Right ventricle myocardium inferior (tissue), 1 donor: ENCODE measurements at places on chromosomes 6 and 20. TPM values are rescaled to one million over a fixed set of nuclear protein-coding genes. Genes with fewer than 3 reads are reported as not detected.

The OR12D3 gene
- not detected for total RNA-seq

DNA sequence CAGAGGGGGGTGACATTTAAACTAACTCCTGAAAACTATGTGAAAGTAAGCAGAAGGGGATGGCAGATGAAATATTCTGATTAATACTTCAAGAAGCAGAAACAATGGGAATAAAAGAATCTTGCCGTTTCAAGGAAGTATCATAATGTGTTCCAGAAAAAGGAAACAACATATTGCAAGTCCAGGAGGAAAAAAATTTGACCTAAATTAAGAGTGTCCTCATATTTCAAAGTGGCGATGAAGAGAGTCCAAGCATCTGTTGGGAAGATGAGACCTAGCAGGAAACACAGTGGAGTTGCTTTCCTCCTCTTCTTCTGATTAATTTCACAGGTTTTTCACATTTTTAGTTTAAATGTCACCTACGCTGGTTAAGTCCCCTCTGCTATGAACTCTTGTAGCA lies 45.6 kb upstream of the TNFAIP3 start:
- no peak for DNase-seq

The FAM209B gene
- not detected for total RNA-seq

GRCh38 chr6:21666201-21666691 lies 72.7 kb downstream of the SOX4 start:
- no peak for DNase-seq

GRCh38 chr6:34810017-34810882 lies 18.4 kb downstream of the BLTP3A start:
- DNase-seq, result no peak

- DNase-seq, result no peak
Observed at GRCh38 chr6:4264081-4264480, 128.7 kb upstream of the ECI2 start.

The HLA-DPB1 gene
- 38.4 TPM for total RNA-seq

GRCh38 chr20:48128436-48128835 lies 343.2 kb upstream of the SULF2 start:
- no peak for DNase-seq

The CEP162 gene
- total RNA-seq, result 3.9 TPM

DNA sequence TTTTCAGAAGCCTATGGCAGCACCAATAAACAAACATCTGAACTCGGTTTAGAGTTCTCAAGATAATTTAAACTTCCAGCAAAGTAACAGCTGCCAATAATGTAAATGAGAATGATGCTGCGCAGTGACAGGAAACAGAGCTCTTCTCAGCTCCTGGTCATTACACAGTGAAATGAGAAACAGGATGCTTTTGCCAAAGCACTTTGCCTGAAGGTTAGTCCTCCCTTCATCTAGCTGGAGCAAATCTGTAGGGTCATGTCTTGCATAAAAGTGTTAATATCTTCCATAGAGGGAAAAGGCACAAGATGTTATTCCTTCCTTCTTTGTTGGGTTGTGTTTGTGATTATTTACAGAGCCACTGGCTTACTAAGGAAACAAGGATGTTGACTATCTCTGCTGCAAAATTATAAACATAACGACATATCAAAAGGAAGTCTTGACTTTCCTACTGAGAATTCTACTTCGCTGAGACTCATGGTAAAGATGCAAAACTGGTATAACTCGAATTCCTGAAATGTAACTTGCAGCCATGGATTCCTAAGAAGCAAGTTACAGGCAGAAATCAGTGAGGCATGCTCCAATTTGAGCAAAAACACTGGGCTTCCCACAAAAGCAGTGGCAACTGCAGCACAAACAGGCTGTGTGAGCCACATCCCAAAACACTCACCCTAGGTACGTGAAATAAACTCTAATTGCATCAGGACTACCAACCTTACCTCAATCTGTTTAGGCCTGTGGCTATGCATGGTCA lies 102.5 kb upstream of the BEND6 start:
- DNase-seq, result no peak

The ADA gene
- total RNA-seq, result 10.7 TPM

- DNase-seq, result no peak
Observed at GRCh38 chr6:81084776-81085430, 667.6 kb downstream of the TENT5A start.

The OPRL1 gene
- total RNA-seq, result 0.49 TPM

DNA sequence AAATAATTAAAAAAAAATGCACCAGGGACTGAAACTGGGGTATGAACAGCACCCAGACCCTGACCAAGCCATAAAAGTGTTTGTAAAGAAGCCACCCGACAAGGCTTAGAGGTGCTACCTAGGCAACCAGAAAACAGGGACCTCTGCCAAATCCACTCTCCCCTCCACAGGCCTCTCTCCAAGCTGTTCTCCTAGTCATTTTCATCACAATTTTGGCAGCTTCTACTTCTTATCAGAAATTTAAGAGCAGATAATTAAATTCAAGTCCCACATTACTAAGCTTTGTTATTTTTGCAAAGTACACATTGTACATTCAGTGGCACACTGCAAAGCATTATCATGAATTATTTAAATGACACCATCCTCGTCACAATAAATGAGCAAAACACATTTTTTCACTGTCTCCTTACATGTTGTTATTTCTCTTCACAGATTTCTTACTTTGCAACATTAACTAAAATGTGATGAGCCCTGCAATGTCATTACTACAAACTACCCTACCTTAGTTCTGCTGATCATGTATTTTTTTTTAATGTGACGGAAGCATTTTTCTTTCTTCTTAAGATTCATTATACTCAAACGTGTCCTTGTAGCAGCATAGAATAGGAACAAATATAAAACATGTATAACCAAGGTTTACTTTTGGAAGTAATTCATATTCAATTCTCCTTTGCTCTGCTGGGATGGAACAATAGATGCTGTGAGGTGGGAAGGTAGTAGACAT lies 38.1 kb downstream of the ECT2L start:
- DNase-seq, result peak; percentile 68

The TCF15 gene
- total RNA-seq, result 13.1 TPM

DNA sequence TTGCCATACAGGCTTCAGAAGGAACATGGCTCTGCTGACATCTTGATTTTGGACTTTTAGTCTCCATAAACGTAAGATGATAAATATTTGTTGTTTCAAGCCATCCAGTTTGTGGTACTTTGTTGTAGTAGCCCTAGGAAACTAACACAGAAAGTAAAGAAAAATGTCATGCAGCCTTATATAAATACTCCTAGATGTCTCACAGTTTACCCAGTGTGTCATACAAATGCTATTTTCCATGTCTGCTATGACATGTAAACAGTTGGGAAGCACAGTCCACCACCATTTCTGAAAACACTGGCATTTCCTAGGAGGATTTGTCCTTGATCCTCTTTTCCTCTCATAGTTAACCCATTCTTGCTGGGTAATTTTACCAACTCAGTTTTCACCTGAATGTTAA lies 30.6 kb upstream of the ME1 start:
- DNase-seq, result no peak

DNA sequence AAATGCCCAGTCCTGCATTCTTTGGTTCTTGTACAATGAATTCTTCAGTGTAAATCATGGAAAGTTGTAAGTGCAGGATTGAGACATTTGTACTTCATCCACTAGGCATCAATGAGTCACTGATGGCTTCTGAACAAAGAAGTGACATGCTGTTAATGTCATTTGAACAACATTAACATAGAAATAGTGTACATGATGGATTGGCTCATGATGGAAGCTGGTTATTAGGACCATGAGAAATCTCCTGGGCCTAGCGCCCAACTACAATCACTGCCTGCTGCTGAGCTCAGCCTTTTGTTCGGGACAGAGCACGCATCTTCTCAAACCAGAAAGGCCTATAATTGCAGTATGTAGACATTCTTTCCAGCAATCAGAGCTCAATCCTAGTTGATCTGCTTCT lies 316.8 kb upstream of the TSHZ2 start:
- no peak for DNase-seq

DNA sequence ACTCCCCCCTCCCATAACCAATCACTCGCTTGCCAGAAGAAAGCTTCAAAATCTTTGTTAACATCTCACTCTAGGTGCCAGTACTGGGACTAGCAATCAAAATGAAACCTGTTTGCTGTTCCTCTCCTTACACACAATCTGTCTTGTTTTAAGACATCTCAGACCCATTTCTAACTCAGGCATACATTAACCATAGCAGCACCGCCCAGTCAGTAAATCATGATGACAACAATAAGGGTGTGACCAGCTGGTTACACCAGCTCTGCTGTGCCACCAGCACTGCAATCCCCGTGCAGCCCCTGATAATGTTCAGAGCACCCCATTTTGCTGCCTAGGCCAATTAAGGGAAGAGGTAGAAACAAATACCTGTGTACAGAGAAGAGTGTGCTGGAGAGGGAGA lies 185.2 kb upstream of the TAB2 start:
- DNase-seq, result no peak

DNA sequence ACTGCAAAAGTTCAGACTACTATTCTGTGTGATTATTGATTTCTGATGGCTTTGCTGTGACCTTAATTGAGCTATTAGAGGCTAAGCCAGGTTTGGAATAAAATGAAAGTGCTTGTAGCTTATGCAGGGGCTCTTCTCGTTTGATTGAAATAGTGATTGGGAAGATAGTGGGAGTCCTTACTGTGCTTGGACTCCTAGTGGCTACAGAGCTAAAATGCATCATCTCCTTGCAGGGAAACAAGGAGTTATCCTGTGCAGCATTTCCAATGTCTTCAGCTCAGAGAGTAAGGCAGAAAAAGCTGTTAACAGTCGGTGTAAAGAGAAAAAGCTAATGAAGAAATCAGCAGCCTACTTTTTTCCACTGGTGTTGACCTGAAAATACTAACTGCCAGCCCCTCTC lies 173.5 kb downstream of the SLC35F1 start:
- no peak for DNase-seq

The NKX2-2 gene
- total RNA-seq, result not detected

DNA sequence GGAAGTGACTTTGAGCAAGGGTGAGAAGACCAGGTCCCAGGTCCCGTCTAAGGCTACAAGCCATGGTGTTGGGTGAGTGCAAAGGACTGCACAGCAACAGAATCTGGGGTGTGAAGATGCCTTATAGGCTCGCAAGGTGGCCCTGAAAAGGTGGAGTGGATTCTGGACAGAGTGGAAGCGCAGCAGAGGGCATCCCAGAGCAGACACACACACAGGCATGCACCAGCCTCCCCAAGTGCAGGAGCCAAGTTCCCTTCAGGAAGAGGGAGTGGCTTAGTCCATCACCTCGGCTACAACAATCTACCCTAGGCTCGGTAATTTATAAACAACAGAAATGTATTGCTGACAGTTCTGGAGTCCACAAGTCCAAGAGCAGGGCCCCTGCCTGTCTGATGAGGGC lies 180.1 kb upstream of the PDE10A start:
- DNase-seq, result no peak

DNA sequence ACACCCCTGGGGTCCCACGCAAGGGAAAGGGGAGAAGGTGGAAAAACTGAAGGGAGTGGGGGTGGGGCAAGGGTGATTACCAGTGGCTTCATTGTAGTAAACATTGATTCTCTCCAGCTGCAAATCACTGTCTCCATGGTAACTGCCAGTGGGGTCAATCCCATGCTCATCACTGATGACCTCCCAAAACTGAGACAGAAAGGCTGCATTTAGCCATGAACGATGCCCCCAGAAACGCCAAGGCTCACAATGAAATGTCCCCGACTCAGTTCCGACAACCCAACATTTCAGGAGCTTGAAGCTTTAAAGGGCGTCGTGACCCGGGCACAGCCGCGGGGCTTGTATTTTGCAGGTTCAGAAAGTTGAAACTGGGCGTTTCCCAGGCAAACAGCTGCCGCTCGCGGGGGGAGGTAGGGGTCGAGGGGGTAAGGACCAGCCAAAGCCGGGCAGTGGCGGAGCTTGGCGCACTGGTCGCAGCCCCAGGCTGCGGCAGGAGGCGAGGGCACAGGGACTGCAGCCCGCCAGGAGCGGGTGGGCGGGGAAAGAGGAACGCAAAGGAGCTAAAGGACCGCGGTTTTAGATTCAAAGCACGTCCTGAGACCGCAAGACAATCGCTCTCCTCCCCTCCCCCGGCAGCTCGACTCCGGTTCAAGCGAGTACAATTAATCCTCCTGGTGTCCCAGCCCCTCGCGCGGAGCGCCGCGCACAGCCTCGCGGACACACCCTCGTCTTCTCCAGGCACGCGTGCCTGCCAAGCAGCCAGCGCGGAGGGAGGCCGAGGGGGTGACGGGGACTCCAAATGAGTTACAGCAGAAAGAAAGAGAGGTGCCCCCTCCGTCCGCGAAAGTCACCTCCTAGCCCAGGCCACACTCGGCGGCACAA lies 731 bp downstream of the TUBB2B start:
- DNase-seq, result no peak

DNA sequence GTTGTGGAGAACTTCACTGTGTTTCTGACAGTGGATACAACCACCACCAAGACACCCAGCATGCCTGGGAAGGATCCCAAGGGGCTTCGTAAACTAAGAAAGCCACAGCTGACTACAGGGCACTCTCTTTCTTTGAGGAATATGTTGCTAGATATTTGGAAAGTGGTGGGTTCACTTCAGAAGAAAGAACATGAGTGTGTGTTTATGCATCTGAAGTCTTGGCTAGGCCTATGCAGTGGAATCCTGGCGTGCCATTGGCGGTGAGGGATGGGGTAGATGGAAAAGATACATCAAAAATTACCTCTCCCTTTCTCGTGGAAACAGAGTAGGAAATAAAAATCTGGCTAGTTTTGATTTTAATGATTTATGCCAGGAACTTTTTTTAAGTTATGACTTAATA lies 187.7 kb downstream of the PDE7B start:
- no peak for DNase-seq

The POPDC3 gene
- 47.8 TPM for total RNA-seq

GRCh38 chr20:50381771-50382593 lies 128.2 kb upstream of the PTPN1 start:
- no peak for DNase-seq

DNA sequence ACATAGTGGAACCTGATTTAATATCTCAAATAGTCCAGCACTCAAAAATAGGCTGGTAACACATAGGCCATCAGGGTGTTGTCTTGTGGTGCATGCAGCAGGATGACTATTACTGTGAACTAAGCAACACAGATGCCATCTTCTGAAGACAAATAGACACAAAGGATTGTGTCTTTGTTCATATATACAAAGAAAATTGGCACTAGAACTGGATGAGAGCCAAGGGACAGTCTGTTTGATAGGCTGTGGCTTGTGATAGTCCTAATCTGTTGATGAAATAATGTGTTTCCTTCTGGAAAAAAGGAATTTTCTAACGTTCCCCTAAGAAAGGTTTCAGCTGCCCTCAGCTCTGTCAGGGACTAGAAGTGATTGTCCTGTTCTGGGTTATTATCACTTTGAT lies 129.8 kb downstream of the TPBG start:
- no peak for DNase-seq

DNA sequence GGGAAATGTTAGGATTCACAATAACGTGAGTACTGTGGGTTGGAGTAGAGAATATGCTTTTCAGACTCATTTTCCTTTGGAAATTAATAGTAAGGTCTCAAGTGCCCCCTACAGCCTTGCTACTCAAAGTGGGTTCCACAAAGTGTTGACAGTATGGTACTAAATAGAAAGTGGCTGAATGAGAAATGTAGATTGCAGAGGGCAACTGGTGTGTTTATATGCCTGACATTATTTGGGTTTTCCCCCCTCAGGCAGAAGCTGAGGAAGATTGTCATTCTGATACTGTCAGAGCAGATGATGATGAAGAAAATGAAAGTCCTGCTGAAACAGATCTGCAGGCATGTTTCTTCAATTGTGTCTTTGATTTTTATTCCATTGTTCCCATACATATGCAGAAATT lies 5.6 kb downstream of the FBXO9 start:
- no peak for DNase-seq

- DNase-seq, result no peak
Observed at GRCh38 chr6:99013661-99014060, 65.9 kb upstream of the FBXL4 start.

The C20orf202 gene
- total RNA-seq, result 0.14 TPM

The GPX5 gene
- not detected for total RNA-seq

GRCh38 chr6:11494786-11495564 lies 42.6 kb upstream of the TMEM170B start:
- no peak for DNase-seq
